ENCODE measurements at places on chromosomes 7 and 10.
A peak's percentile ranks its signal among the peaks of the same experiment; 100 is the strongest.

GRCh38 chr7:126792521-126792920 lies 460.2 kb downstream of the GRM8 start:
- no peak for DNase-seq

DNA sequence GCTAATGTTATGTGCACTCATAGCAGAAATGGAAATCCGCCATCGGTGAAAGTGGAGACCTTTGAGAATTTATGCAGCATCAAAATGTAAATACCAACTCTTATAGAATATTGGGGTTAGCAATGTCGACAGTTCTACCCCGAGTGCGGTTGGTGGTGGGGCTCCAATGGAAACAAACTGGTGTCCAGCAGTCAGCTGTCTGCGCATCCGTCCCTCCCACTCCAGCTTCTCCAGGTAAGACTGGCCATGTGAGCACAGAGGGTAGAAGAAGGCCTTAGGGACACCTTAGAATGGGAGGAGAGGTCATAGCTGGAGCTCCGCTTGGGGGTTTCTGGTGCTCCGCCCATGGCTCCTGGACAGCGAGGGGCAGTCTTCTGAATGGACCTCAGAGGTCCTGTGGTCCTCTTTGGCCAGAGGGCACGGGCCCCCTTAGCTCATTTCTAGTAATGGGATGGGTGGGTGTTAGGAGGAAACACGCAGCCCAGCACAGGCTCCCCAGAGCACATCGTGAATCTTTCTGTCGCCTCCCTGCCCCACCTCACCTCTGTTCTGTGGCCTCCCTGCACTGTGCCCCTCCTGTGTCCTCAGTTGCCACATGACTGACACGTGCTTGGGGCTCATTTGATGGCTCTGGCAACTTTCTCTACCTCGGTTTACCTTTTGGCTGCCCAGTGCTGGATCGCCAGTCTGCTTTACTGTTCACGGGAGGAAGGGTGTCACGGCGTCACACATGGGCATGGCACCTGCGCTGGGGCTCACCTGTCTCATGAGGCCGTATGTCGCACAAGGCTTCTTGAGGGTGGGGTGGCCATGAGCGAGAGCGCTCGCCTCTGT lies 50.0 kb downstream of the MGMT start:
- DNase-seq, result no peak

DNA sequence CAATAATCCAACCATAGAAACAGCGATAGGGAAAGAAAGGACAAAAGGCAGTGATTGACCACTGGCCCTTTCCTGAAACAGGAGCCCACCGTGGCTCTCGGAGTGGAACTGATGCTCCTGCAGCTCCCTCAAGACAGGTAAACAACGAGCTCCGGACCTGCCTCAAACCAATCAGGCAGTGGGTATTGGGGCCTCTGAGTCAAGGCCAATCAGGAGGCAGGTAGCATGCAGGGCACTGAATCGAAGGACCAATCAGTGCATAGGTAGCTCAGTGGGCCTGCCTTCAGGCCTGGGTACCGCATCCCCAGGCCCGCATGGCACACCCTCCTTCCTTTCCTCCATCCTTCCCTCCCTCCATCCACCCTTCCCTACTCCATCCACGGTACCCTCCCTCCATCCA lies 425.1 kb upstream of the MGMT start:
- no peak for DNase-seq

GRCh38 chr7:136339464-136339863 lies 362.3 kb upstream of the MTPN start:
- DNase-seq, result no peak

- DNase-seq, result peak; percentile 61
Measured at GRCh38 chr10:32357056-32357735, 10.2 kb upstream of the EPC1 start.

- no peak for DNase-seq
Measured at GRCh38 chr7:17668122-17668521, 272.2 kb downstream of the SNX13 start.

Data from activated CD4-positive, alpha-beta T cell treated with anti-CD3 and anti-CD28 coated beads, Interleukin-2, Interleukin-6, amounts not matched to agents 100 ng/mL and 50 ng/mL, durations not matched to agents 16 hours and 8 hours (primary cell).